ENCODE measurements at places on chromosomes 3 and 15.
A peak's percentile ranks its signal among the peaks of the same experiment; 100 is the strongest.

DNA sequence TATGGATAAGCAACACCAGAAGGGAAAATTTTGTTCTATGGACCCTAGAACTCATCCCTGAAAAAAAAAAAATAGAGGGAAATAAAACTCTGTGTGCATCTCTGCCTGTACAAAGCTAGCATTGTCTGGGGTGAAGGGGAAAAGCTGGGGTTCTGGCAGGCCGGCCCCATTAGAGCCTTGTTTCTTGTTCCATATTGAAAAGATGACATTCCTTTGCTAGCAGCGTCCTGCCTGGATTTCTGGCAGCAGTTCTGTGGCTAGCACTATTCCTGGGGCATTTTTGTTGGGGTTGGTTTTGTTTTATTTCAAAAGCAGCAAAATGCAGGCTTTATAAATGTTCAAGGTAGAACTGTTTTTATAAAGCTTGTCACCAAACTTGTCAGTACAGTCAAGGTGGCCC, 45.2 kb downstream of the RARB start:
- no peak for DNase-seq

- DNase-seq: peak; percentile 6
Measured at GRCh38 chr15:37891766-37892368, 42.6 kb upstream of the TMCO5A start.

DNA sequence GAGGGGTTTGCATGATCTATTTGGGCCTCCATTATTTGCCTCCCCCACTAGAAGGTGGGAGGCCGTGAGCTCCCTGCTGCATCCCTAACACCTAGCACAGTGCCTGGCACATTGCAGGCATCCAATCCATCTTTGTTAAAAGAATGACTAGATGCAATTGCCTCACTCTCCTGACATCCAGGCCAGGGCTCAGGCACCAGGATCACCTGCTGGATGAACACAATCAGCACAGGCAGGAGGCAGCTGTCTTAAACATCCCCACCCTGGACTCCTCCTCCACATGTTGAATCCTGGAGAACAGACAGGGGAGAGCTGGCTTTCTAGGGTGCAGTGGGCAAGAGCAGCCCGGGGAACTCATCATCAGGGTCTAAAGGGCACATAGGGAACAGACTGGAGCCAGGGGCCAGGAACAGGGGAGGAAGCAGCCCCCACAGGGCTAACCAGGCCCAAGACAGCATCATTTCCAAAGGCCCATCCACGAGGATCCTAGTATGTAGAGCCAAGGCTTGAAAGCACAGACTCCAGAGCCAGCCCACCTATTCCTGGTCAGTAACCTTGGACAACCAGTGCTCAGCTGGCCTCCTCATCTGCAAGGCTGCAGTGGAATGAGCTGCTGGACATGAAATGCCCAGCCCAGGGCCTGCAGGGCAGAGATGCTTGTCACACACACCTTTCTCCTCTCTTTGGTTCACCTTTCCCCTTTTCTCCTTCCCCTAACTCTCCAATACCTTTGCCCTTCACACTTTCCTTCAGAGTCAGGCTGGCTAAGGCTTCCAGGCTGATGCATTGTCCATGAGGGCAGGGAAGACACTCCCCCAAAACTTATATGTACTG, 254.4 kb upstream of the TLE3 start:
- no peak for DNase-seq

- DNase-seq: no peak
Measured at GRCh38 chr3:33637482-33637881, 80.6 kb downstream of the CLASP2 start.

- no peak for DNase-seq
Measured at GRCh38 chr3:64763980-64764379, 76.2 kb upstream of the ADAMTS9 start.

DNA sequence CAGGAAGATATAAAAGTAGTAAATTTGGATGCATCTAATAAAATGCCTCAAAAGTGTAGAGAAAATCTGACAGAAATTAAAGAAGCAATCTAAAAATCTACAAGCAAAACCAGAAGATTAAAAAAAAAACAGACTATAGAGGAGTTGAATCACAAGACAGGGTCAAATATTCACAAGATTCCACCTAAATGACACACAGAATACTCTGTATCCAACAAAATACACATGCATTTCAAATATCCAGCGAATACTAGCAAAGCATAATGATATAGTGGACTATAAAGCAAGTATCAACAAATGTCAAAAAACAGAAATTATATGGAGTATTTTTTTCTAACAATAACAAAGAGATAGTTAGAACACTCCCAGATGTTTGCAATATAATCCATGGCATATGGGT, 20.5 kb upstream of the ACTC1 start:
- DNase-seq: no peak

GRCh38 chr3:32359766-32360492, 31.7 kb upstream of the CMTM7 start:
- no peak for DNase-seq

GRCh38 chr3:153889905-153890334, 231.3 kb upstream of the ARHGEF26 start:
- no peak for DNase-seq

DNA sequence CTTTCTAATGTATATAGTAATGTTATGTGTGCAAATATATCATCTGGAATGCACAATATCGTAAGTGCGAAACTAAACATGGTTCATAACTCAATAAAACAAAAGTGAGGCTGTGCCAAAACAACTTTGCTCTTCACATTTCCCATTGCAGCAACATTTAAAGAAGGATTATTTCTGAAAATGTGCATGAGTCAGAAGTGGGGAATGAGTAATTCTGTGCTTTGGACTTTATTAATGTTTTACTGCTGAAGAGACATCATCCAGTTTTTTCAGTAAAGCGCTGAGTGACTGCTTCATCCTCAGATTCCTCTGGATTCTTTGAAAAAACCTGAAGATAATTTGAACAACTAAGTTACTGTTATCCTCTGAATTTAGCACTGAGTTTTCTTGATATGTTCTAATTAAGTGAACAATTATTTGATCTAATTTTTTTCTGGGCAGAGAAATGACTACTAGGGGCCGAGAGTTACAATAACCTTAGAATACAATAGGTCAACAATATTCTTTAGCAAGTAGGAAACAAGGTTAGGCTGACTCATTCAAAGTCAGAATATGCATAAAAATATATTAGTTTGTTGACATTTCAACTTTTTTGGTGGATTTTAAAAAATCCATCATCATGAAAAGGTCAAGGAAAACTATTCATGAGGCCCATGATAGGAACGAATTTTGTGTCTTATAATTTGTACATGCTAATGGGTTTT, 20.0 kb upstream of the PLCL2 start:
- no peak for DNase-seq

GRCh38 chr3:100072326-100073048, 41.8 kb downstream of the FILIP1L start:
- DNase-seq: no peak

DNA sequence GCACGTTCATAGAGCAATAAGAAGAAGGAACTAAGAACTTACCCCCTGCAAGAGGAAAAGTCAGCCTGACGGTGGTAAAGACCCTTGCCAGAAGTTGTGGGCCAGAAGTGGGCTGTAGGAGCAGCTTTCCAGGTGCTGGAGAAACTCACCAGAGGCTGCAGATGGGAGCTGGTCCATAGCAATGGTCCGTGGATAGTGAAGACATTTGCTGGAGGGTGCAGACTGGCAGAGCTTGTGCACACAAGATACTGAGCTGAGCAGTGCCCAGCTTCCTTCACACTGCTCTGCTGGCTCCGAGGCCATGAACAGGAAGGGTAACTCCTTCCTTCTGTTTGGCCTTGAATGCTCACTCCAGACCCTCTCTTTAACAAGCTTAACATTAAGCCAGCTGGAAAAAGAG, 149.8 kb upstream of the BNIP2 start:
- no peak for DNase-seq

DNA sequence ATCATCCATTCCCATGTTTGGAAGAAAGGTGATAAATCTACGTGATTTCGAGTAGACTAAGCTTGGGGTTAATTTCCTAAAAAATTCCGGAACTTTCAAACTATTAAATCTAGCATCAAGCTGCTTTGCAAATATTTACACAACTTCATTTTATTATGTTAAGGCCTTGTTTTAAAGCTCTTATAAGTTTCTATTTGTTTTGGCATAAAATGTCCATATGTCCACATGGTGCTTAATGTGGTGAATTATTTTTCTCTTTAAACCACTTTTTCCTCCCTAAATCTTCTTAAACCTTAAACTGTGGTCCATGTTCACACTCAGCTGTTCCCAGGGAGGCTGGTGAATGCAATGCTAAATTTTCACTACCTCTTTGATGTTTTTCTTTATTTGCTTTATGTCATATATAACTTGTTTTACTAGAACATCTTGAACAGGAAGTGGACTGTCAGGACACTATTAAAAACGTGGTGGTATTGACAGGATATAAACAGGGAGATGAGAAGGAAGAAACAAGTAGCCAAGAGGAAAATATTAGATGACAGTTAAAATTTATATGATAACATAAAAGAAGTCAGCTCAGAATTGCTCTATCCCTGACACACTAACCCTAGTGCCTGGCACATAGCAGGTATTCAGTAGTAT, 72.5 kb upstream of the AGTR1 start:
- no peak for DNase-seq

GRCh38 chr15:101303408-101303807, 8.4 kb upstream of the SNRPA1 start:
- no peak for DNase-seq

GRCh38 chr3:107132674-107133073, 244.6 kb upstream of the CCDC54 start:
- DNase-seq: no peak

- no peak for DNase-seq
Measured at GRCh38 chr3:144175644-144176425, 204.2 kb downstream of the DIPK2A start.

GRCh38 chr3:143011705-143012104, 10.3 kb downstream of the U2SURP start:
- no peak for DNase-seq

DNA sequence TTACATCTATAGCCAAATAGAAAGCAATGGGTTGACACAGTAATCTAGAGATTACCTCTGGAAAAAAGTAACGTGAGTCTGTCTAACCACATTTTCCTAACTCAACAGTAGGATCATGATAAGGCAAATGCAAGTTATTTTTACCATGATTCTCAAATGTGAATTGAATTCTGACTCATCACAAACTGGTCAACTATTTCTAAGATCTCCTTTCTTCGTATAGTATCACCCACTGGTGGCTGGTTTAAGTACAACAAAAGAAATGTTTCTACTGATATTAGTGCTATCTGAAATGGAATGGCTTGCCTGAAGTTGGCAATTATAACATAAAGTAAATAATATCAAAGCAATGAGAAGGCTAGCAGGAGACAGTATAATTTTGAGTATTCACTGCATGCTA, 102.2 kb downstream of the ABI3BP start:
- no peak for DNase-seq

GRCh38 chr3:54622678-54623077, 305.2 kb downstream of the LRTM1 start:
- no peak for DNase-seq

- DNase-seq: no peak
Measured at GRCh38 chr15:39172380-39173281, 408.2 kb upstream of the THBS1 start.

All from forelimb muscle (tissue), 1 donor.